ENCODE measurements at places on chromosomes 5 and 9.

DNA sequence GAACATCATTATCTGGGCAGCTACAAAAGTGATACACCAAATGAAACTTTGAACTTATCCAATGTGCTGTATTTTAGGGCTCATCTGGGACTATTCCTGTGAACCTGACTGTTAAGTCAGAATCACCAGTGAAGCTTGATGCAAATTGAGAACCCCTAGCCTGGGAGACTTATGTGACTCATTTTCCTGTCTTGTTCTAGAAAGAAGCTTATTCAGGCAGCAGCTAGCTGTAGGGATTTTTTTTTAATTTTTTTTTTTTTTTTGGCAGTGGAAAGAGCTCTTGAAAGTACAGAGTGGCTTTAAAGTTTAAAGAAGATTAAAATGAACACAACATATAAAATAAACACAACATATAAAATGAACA, 81.1 kb upstream of the TNFAIP8 start:
- DNase-seq, result no peak

DNA sequence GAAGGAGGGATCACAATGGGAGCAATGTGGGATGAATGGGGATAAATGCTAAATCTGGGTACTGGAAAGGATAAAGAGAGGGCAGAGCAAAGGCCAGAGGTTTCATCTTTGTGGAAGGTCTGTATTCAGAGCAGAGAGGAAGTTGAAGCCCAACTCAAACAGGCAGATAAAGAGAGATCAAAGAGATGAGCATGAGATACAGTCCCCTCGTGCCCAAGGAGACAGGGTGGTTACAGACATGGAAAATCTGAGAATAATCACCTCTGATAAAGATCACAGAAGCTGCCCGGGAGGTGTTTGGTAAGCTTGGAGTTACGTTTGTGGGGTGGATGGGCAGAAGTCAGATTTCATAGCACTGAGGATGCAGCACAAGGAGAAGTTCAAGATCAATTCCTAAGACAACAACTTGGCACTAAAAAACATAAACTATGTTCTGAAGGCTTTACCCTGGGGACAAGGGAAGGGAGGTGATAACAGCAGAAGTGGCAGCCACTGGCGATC, 459 bp upstream of the ERAP2 start:
- DNase-seq, result no peak

- no peak for DNase-seq
These were observed 7.4 kb downstream of the SLC12A7 start for GRCh38 chr5:1104327-1105006.

GRCh38 chr5:177458912-177459350, 12.3 kb downstream of the PRR7 start:
- no peak for DNase-seq

DNA sequence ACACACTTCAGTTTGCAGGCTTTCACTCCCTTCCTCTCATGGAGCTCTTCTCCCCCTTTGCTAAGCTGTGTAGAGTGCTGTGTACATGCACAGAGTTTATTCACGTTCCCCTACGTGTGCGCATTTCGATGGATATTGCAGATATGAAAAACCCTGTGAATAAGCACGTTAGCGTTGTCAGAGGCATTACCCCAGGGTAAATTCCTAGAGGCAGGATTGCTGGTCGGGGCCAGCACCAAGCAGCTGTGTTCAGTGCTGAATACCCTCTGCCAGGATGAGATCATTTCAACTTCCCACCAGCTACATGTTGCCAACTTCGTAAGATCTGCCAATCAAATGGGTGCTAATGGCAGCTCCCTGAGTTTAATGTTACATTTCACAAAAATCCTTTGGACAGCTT, 172.3 kb upstream of the PPP1R26 start:
- no peak for DNase-seq

DNA sequence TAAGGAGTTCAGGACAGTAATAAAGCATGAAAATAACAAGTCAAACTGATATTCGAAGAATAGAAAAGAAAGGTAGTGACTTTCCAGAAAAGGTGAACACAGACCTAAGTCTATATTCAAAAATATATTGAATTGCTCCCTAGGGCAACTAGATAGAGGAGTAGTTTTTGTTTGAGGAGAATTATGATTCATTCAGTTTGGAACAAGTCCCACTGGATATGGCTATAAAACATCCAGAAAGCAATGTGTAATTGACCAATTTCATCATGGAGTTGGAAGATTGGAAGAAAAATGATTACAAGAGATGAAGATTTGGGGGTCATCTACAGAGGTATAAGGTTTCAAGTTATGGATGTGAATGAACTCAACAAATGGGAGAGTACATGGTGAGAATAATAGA, 117.5 kb upstream of the ZNF462 start:
- no peak for DNase-seq

- no peak for DNase-seq
These were observed 1.7 kb downstream of the EBF1 start for GRCh38 chr5:159097784-159098602.

- peak; percentile 80 for DNase-seq
These were observed 367.9 kb upstream of the GRAMD2B start for GRCh38 chr5:126055348-126055729.

GRCh38 chr5:53473633-53474032, 6.8 kb upstream of the FST start:
- no peak for DNase-seq

GRCh38 chr5:6737043-6737941, 24.1 kb downstream of the TENT4A start:
- no peak for DNase-seq

- no peak for DNase-seq
These were observed 35.4 kb upstream of the GDNF start for GRCh38 chr5:37875051-37875787.

DNA sequence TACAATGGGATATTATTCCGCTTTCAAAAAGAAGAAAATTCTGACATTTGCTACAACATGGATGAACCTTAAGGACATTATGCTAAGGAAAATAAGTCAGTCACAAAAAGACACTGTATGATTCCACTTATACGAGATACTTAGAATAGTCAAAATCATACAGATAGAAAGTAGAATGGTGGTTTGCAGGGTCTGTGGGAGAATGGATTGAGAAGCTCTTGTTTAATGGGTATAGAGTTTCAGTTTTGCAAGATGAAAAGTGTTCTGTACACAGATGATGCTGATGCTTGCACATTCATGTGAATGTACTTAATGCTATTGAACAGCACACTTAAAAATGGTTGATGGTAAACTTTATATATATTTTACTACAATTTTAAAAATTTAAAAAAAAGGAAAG, 2050.7 kb upstream of the WWC1 start:
- no peak for DNase-seq

GRCh38 chr5:131209506-131210150, 38.9 kb downstream of the LYRM7 start:
- DNase-seq, result peak; percentile 84

DNA sequence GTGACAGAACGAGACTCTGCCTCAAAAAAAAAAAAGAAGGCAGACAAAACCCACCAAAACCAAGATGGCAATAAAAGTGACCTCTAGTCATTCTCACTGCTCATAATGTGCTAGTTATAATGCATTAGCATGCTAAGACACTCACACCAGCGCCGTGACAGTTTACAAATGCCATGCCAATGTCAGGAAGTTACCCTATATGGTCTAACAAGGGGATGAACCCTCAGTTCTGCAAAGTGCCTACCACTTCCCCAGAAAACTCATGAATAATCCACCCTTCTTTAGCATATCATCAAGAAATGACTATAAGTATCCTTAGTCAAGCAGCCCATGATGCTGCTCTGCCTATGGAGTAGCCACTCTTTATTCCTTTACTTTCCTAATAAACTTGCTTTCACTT, 4.7 kb upstream of the BICD2 start:
- DNase-seq, result no peak

- no peak for DNase-seq
These were observed 6.1 kb downstream of the MAMDC2 start for GRCh38 chr9:70049672-70050271.

DNA sequence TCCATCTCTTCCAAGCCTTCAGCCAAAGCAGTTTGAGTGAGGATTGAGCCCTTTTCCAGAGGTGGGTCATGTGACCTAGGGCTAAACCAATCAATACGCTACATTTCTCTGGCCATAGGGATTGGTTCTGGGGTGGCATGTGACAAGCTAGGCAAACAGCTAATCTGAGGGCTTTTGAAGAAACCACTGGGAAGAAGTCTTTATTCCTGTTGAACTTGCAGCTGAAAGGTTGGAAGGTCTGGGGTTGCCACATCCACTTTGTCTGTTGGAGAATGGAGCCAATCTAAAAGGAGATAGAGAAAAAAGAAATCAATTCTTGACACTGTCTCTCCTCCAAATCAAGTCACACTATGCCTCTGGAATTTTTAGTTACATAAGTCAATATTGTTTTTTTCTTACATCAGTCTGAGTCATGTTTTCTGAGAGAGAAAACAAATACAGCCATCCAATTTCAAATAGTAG, 637.8 kb upstream of the WWC1 start:
- no peak for DNase-seq

- no peak for DNase-seq
These were observed 125.4 kb upstream of the SPDL1 start for GRCh38 chr5:169458221-169458620.

- DNase-seq, result no peak
These were observed 136.1 kb downstream of the UGCG start for GRCh38 chr9:112032743-112033142.

DNA sequence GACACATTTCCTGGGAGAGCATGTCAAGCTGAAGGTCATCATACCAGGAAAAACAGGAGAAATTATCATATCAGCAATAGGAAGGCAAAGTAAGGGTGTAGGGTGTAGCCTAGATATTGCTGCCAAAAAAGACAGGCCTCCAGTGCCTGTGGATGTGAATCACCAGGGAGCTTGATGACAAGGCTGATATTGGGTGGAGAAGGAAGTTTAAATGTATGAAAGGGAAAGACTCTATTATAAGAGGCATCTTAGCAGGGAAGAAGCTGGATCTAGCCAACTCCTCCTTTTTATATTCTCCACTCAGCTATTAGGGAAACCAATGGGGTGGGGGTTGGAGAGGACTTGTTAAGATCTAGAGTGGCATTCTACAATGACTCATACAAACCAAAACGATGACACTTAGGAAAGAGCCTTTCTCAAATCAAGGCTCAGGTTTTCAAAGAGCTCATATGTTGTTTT, 13.4 kb upstream of the TXNDC8 start:
- no peak for DNase-seq

- DNase-seq, result no peak
These were observed 211.6 kb downstream of the MAST4 start for GRCh38 chr5:66807743-66808142.

GRCh38 chr5:124876983-124877382, 130.5 kb upstream of the ZNF608 start:
- DNase-seq, result no peak

DNA sequence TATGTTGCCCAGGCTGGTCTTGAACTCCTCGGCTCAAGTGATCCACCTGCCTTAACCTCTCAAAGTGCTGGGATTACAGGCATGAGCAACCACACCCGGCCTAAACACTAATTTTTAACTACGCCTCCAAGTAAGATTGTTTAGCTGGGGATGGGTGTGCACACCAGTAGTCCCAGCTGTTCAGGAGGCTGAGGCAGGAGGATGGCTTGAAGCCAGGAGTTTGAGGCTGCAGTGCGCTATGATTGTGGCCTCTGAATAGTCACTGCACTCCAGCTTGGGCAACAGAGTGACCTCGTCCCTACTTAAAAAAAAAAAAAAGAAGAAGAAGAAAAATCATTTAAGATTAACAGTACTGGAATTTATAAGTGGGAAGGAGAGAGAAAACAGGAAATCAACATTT, 90.8 kb upstream of the NR5A1 start:
- DNase-seq, result no peak

DNA sequence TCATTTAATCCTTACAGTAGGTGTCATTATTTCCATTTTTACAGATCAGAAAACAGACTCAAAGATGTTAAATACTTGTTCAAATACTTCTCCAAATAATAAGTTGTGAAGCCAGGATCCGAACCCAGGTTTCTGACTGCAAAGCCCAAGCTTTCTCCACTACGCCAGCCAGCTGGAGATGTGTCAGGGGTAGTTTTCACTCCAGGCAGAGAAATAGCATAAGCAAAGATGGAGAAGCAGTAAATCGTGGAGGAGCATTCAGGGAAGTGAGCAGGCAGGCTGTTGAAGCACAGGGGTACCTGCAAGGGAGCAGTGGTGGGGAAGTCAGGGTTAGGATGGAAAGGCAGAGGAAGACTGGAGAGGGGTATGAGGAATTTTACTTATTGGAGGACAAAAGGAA, 2.9 kb downstream of the TLN1 start:
- DNase-seq, result no peak

- DNase-seq, result no peak
These were observed 129.6 kb upstream of the ZNF618 start for GRCh38 chr9:113746486-113746885.

- DNase-seq, result no peak
These were observed 34.1 kb upstream of the ARRDC3 start for GRCh38 chr5:91417219-91417618.

- no peak for DNase-seq
These were observed 241.5 kb downstream of the ARRDC3 start for GRCh38 chr5:91141642-91142041.

GRCh38 chr5:125113328-125113727, 366.9 kb upstream of the ZNF608 start:
- DNase-seq, result no peak

DNA sequence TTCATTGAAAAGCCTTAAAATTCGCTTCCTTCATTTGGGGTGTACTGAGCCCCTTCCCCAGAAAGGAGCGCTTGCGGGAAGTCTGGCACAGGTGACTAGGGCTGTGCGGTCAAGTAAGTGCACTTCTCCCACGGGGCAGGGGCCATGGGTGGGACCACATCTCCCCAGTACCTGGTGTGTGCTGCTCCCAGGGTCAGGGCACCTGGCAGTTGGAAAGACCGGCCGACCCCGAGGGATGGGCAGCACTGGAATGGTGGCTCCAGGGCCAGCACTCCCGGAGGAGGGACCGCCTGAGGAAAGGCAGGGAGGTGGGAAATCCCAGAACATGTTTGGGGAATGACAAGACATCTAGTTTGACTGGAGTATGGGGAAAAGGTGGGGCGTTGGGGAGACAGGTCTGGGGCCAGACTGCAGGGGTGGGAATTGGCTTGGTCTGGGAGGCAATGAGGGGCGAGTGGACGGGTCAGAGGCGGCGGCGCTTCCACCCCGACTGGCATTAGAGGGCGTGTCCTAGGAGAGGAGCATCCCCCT, 727 bp upstream of the GLIPR2 start:
- DNase-seq, result no peak

- no peak for DNase-seq
These were observed 77.8 kb downstream of the ZCCHC7 start for GRCh38 chr9:37198039-37198729.

- DNase-seq, result no peak
These were observed 952.2 kb upstream of the WWC1 start for GRCh38 chr5:167339205-167339604.

DNA sequence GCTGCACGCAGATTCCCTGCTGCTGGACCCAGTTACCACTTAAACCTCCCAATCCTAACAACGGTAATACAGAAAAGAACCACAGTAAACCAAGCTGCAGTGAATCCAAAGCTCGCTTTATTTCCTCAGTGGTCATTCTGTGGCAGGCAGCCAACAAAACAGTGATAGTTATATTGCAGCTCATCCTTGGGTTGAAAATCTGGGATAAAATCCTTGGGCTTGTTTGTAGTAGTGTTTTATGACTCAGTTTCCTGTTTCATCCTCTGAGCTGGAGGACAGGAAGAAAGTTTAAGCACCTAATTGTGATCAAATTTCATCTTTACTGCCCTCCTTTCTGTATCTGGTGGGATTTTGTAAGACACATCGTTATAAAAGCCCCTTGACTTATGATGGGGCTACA, 31.4 kb downstream of the HMGCR start:
- DNase-seq, result no peak

GRCh38 chr9:87557996-87558395, 60.3 kb downstream of the DAPK1 start:
- DNase-seq, result no peak

GRCh38 chr5:156188016-156188415, 138.9 kb upstream of the SGCD start:
- no peak for DNase-seq

GRCh38 chr5:156407251-156407650, 80.3 kb downstream of the SGCD start:
- DNase-seq, result no peak
